ENCODE measurements at places on chromosomes 12 and 14.

- DNase-seq = no peak
Observed at GRCh38 chr12:97575403-97576193, 113.0 kb downstream of the RMST start.

- no peak for DNase-seq
Observed at GRCh38 chr14:34046799-34047520, 96.1 kb upstream of the EGLN3 start.

DNA sequence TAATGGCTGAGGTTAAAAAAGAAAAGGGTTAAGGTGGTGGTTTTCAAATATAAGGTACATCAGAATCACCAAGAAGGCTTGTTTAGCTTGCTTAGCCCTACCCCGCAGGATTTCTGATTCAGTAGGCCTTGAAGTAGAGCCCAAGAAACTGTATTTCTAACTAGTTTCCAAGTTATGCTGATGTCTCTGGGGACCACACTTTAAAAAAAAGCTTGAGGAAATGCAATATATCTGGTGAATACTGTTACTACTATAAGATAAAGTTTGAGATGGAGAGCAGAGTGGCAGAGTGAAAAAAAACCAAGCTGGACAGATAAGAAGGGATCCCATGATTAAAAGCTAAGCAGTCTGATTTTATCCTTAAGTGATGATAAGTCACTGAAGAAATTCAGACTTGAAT, 18.3 kb upstream of the GXYLT1 start:
- DNase-seq = no peak

DNA sequence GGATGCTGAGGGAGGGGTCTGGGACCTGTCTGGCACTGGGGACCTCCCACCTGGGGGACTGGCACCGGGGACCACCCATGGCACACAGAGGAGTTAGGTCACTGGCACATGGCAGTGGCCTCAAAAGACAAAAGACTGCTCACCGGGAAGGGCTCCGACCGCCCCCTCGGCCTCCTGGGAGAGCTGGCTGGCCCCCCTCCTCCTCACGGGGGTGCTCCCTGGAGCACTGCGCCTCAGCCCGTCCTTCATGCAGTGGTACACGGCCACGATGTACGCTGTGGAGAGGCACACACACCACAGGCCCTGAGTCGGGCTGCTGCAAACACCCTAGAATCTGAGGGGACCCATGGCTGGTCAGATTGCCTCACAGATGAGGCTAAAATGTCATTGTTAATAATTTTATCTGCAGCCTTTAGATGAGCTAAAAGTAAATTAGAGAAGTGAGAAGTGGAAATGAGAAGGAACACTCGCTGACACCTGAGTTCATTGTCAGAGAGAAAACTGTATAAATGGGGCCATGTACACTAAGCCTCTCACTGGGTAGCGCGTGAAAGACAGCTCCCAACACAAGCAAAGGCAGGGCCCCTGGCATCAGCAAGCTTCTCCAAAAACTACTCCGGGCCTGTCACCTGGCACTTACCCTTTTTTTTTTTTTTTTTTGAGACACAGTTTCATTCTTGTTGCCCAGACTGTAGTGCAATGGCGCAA, 14.1 kb downstream of the P2RX2 start:
- no peak for DNase-seq

- DNase-seq = no peak
Observed at GRCh38 chr12:117343849-117344248, 17.6 kb downstream of the NOS1 start.

All from activated CD8-positive, alpha-beta memory T cell treated with anti-CD3 and anti-CD28 coated beads for 24 hours (primary cell).